Bronchial smooth muscle cell (primary cell): ENCODE measurements at places on chromosomes 5 and 9. TPM values are rescaled to one million over a fixed set of nuclear protein-coding genes. Genes with fewer than 3 reads are reported as not detected.

Gene PCDHA13
- total RNA-seq = 0.09 and 0.16 TPM in 2 replicates

Gene IL3
- not detected in 2 replicates for total RNA-seq

Gene PCDHA10
- total RNA-seq = under 0.01 and 0.26 TPM in 2 replicates

Gene MYMK
- not detected in 2 replicates for total RNA-seq

Gene OTULINL
- under 0.01 TPM in 1 of 2 replicates, not detected in the other for total RNA-seq

Gene STPG3
- total RNA-seq = 0.16 TPM in 1 of 2 replicates, not detected in the other

Gene GIN1
- total RNA-seq = 4.7 and 5.7 TPM in 2 replicates

Gene COL23A1
- total RNA-seq = under 0.01 TPM in 1 of 2 replicates, not detected in the other

Gene SLC6A18
- not detected in 2 replicates for total RNA-seq
